ENCODE measurements at places on chromosomes 6 and 20.

GRCh38 chr6:30470968-30471367 lies 18.3 kb upstream of the HLA-E start:
- DNase-seq = no peak

DNA sequence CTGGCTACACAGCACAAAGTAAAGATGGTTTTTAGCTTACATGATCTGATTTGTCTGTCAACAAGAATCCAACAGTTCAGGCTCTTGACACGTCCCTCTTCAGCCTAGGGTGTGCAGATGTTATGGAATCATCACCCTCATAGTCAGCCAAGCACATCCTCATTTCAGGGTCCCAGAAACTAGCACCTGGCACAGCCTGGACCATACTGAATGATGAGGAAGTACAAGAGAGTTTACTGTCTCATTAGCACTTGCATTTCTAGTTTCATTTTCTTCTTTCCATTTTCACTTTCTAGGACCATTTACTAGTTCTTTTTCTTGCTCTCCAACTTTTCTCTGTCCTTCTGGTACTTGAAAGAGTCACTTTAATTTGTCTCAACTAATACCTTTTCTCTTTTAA lies 6.5 kb downstream of the RIPOR2 start:
- no peak for DNase-seq

- DNase-seq = no peak
Measured at GRCh38 chr6:26152226-26153101, 65.2 kb downstream of the HFE start.

GRCh38 chr6:57127763-57128162 lies 37.8 kb downstream of the ZNF451 start:
- no peak for DNase-seq

- DNase-seq = no peak
Measured at GRCh38 chr6:157096522-157096921, 226.8 kb downstream of the TMEM242 start.

GRCh38 chr6:39451831-39452230 lies 129.3 kb upstream of the KCNK16 start:
- no peak for DNase-seq

GRCh38 chr6:144351379-144352127 lies 66.4 kb downstream of the UTRN start:
- peak; percentile 36 for DNase-seq

DNA sequence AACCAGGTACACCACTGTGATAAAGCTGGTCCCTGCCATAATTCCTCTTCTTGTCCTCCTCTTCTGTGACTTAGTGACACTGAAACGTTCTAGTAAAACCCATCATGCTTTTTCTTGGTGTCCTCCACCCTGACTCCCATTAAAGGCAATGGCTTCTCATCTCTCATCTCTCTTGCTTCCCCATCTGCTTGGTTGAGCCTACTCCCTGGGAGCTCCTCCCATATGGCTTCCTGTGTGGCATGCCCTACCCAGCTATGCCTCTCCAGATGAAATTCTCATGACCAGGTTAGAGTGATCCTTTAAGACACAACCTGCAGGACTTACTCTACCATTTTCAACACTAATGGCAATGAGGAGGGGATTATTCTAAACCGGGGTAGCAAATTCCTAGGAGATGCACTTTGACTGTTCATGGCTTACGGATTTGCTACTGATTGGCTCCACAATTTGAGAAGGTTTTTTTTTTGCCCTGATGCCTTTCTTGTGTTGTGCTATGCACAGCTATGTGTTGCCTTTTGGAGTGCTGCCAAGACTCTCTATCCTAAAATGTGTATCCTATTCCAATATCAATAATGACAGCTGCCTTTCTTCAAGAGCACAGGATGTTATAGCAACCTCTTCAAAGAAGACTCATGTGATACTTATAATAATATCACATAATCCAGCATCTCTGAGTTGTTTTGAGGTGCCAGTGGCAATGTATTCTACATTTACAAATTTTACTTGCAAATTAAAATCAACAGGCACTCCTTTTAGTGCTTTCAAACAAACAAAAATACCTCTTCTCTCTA lies 6.1 kb downstream of the SIRPG start:
- DNase-seq = no peak

DNA sequence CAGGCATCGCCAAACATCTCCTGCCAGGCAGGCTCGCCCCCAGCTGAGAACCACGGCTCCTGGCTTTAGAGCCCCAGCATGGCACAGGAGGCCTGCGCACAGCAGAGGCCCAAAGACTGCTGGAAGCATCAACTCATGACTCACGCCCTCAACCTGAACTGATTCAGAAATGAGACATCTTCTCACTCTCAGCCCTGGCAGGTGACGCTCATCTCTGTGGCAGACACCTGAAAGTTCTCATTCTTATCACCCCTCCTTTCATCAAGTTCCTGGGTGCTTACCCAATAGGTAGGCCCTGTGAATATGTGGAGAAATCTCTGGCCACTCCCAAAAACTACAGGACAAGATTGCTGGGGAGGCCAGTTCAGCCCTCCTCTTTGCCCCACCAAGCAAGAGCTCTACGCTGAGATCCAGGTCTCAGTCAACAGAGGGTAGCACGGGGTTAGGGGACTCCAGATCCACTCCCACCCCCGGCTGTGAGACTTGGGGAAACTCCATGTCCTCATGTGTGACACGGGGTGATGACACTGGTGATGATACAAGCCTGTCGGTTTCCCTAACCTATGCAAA lies 11.3 kb downstream of the NFATC2 start:
- DNase-seq = peak; percentile 82

- no peak for DNase-seq
Measured at GRCh38 chr20:21921251-21921650, 215.8 kb downstream of the PAX1 start.

GRCh38 chr6:8589941-8590729 lies 154.8 kb upstream of the SLC35B3 start:
- DNase-seq = no peak

- no peak for DNase-seq
Measured at GRCh38 chr6:74170118-74170517, 474.1 kb downstream of the CD109 start.

- DNase-seq = no peak
Measured at GRCh38 chr6:148525453-148525852, 182.8 kb downstream of the SASH1 start.

DNA sequence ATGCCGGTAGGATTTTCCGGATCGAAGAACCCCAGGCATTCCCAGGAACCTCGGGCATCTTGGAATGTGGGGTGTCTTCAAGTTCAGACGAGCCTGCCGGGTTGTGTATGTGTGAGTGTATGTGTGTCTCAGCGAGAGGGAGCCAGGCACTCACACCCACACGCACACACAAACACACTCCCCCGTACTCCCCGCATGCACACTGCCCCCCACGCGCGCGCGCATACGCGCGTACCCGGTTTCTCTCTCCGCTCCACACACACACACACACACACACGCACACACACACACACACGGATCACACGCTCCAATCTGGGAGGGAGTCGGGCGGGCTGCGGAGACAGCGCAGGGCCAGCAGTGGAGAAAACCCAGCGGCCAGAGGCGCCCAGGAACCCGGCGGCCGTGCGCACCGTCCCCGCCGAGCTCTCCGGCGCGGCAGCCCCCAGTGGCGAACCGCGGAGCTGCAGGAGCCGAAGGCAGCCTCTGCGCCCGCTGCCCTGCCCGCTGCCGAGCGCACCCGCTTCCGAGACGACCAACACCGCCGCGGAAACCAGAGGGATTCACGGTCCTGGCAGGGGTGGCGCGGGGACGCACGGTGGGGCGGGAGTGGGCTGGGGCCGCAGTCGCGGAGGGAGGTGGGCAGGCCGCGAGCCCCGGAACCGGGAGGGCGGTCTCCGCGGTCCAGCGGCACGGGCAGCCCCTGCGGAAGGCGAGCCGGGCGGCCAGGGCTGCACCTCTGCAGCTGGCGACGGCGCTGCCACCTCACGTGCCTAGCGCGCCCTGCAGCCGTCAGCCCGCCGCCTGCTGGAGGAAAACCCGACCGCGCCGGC lies at the start of gene LRFN2:
Gene LRFN2 (minus strand): TSS at position 125 of the 830 bp plus-strand sequence.
- DNase-seq = peak; percentile 55

GRCh38 chr6:130190701-130191690 lies 31.8 kb downstream of the SAMD3 start:
- DNase-seq = no peak

GRCh38 chr20:58111310-58112016 lies 117.0 kb downstream of the ANKRD60 start:
- no peak for DNase-seq

- no peak for DNase-seq
Measured at GRCh38 chr20:18739751-18740166, 73.8 kb upstream of the SCP2D1 start.

GRCh38 chr6:168332020-168332419 lies 12.4 kb upstream of the DACT2 start:
- no peak for DNase-seq

DNA sequence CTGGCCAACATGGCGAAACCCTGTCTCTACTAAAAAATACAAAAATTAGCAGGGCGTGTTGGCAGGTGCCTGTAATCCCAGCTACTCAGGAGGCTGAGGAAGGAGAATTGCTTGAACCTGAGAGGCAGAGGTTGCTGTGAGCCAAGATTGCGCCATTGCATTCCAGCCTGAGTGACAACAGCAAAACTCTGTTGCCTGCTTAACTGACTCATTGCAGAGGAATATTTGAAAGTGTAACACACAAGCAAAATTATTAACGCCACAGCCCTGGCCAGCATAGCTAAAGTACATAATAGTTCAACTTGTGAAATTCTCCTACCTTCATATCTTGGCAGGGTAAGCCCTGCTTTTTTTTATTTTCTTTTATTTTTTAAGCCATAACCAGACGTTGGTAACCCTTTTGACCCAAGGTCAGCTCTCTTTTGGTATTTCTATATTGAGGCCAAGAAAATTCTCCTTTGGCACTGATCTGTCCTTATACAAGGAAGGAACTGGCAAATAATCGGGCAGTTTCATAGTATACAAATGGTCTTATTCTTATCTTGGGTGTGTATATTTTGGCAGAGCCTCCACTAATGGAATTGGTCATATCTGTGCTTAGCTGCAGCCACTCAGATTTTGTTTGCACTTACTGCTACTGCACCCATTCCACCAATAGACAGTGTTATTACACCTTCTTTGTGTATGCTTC lies 4.0 kb upstream of the ADGRF5 start:
- DNase-seq = no peak

GRCh38 chr20:19937218-19937617 lies 79.9 kb upstream of the NAA20 start:
- DNase-seq = peak; percentile 13

DNA sequence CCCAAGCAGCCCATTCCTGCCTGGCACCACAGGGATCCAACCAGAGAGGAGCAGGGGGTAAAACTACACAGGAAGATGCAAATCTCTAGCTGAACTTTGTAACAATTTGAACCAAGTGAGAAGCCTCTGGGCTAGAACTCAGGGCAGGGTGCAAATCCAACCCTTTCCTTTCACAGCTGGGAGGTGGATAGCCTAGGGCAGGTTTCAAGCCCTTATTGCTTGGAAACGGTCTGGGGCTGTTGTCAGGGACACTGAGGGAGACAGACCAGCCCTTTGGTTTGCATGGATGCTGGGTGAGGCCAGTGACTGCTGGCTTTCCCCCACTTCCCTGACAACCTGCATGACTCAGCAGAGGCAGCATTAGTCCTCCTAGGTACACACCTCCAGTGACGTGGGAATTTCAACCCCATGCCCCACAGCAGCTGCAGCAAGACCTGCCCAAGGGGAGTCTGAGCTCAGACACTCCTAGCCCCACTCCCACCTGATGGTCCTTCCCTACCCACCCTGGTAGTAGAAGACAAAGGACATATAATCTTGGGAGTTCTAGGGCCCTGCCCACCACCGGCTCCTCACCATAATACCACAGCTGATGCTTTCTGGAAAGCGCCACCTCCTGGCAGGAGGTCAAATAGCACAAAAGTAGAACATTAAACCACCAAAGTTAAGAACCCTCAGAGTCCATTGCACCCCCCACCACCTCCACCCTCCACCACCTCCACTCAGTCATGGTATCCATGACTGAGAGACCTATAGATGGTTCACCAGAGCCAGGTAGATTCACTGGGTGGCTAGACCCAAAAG lies 797.7 kb upstream of the MAN1A1 start:
- no peak for DNase-seq

DNA sequence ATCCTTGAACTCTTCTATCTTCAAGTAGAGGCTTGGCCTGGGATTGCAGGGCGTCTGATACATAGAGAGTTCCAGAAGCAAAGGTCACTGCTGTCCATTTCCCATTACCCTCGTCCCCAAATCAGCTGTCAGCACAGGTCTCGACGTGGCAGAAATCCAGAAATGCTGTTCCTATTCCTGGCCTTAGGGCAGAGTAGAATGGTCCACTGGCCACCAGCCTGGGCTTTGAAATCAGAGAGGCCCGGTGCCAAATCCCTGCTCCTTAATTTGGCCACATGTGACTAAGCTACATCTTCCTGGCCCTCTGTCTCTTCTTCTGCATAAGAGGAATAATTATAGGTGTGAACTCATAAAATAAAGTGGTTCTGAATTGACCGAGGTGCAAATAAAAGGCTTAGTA lies 40.9 kb upstream of the FAM83D start:
- DNase-seq = no peak

DNA sequence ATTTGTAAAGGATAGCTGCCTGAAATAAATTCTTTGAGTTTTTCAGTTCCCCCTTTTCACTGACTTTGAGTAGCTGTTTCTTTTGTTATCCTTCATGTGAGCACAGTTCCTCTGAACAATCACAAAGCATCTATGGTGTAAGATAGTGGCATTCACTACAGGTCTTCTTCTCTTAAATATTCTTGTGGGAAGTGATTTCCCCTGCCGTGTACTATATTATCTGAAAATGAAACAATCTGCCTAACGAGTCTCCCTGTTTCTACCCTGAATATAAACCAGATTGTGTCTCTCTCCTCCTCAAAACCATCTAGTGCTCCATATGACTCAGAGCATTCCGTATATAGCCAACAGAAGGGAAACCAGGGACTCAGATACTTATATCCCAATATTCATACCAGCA lies 380.1 kb upstream of the SOX4 start:
- DNase-seq = no peak

DNA sequence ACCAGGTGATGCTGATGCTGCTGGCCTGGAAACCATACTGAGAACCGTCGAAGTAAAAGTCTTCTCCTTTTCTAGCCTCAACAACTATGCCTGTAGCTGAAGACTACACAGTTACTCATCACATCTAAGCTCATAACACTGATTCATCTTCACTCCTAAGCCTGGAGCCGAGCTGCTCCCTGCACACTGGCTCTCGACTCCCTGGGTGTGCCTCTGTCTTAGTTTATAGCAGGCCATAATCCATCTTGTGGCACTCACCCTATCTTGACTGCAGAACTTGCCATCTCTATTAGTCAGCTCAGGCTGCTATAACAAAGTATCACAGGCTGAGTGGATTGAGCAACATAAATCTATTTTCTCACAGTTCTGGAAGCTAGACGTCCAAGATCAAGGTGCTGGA lies 191.0 kb downstream of the UNC5CL start:
- no peak for DNase-seq

- DNase-seq = no peak
Measured at GRCh38 chr20:22346716-22347115, 237.7 kb downstream of the FOXA2 start.

- no peak for DNase-seq
Measured at GRCh38 chr20:3312940-3313682, 74.1 kb upstream of the SLC4A11 start.

All from CD4-positive, alpha-beta T cell treated with Interleukin-15 for 4 hours (primary cell).